ENCODE measurements at places on chromosomes 3 and 15.

DNA sequence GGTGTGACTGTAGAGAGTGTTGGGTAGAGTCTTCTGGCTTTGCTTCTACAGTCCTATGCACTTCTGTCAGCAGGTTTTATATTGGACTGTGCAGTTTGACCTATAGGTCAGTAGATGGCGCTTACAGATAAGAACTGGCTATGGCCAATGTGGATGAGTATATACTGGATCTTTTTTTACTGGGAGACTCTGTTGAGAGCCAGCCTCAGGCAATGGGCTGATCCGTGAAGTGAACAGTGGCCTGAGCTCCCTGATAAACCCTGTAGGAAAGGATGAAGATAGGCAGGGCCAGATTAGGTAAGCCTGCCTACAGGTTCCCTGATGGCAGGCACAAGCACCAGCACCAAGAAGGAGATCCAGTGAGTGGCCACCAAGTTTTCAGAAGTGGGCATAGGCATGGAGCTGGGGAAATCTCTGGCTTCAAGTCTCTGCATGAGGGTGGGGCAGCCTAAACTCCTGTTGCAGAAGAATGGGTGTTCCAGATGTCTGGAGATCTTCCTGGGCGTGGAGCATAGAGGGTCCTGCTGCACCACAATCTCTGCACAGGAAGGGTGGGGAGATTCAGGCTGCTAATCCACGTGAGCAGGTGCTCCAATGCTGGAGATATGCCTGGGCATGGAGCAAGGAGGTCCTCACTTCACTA lies 326.0 kb upstream of the SGO1 start:
- peak; percentile 44 for DNase-seq

GRCh38 chr15:42804739-42805138 lies 67.8 kb upstream of the CDAN1 start:
- no peak for DNase-seq

- no peak for DNase-seq
These were observed 19.0 kb downstream of the CGNL1 start for GRCh38 chr15:57395292-57395691.

DNA sequence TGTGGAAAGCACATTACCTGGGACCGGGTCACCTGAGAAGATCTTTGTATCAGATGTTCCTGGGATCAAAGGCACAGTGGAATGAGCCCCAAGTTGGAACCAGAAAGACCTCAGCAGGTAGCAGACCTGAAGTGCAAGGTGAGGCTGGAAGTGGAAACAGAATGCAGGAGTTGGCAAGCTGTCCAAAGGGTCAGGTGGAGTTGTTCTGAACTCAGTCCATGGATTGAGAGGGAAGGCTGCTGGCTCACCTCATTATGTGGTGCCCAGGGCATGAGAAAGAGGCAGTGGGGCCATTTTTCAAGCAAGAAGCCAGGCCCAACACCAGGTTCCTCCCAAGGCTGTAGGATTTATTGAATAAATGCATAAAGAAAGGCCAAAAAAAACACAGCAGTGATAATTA lies 49.3 kb downstream of the TMEM266 start:
- DNase-seq: no peak

DNA sequence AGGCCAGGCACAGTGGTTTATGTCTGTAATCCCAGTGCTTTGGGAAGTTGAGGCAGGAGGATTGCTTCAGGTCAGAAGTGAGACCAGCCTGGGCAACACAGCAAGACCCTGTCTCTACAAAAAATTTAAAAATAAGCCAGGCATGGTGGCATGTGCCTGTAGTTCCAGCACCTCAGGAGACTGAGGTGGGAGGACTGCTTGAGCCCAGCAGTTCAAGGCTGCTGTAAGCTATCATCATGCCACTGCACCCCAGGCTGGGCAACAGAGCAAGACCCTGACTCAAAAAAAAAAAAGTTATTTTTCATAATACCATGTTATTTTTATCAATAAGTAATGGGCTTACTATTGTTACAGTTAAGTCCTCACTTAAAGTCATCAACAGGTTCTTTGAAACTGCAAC lies 59.7 kb downstream of the SETD2 start:
- DNase-seq: no peak

DNA sequence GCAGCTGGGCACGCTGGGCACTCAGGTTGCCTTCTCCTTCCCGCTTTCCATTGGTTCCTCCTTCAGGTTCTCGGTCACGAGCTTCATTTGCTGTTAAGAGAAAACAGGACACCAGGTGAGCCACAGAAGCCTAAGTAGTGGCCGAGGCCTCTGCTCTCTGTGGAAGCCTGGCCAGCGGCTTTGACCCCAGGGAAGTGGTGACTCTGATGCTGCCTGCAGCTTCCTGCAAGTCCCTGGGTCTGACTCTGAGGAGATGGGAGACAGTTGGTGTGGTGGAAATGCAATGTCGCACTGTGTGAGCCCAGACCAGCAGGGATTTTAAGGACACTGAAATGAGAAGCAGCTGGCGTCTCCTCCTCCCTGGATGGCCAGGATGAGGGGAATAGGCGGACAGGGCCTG lies 80.5 kb downstream of the SNRK start:
- no peak for DNase-seq

DNA sequence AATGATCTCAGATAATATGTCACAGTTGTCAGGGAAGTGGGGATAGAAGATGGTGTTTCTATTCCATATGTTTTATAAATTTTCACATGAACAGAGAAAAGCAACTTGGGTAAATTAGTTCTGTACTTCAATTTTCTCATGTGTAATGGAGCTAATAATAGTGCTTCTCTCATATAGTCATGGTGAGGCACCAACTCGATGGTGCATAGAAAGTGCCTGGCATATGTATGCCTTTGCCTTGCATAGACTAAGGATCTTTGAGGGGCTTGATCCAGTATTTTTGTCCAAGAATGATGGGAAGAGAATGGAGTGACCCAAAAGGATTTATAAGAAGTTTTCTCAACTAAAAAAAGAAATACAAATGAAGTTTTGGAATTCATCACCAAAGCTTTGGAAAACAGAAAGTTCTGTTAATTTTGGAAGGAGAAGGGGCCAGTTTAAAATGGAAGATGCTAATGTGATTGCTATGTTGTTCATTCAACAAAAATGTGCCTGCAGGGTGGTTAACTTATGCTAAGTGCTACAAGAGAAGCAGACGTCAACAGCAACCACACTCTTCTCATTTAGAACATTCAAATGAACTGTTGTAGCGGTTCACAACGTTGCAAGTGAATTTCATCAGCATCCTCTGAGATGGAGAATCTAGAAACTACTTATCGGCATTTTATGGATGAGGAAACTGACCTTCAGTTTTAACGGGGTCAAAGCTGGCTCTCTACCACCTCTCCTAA lies 86.1 kb downstream of the RTP4 start:
- no peak for DNase-seq

DNA sequence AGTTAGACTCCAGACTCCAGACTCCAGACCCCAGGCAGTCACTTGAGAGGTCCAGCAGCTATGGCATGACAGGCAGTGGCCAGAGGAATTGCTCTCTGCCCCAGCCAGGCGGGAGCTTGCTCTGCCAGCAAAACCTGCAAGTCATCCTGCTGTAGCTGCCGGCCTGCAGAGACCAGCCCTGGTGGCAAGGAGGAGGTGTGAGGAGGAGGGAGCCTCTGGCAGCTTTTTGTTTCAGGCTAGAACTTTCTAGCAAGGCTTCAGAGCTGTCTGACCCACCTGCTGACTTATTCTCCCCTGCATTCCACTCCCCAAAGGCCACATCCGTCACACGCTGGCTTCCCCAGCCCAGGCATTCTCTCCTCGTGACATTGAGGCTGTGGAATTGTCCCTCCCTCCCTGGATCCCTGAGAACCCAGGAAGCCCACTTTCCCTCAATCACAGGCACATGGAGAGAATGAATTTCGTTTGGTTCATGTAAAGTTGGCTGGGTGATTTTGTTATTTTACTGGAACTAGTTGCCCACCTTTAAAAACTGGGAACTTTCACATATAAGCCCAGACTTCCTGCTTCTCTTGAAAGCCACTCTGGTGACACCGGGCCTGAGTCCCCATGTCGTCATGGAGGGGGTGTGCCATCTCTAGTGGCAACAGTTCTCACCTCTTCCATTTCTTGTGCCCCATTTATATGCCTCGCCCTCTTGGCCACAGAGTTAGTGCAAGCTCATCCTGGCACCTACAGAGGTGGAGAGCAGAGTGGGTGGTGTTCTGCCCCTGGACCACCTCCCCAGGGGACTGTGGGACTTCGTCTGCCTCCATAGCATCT lies 82.7 kb downstream of the ABHD5 start:
- no peak for DNase-seq

- DNase-seq: no peak
These were observed 34.0 kb upstream of the TBL1XR1 start for GRCh38 chr3:177231242-177231641.

GRCh38 chr3:123781571-123782275 lies 102.4 kb downstream of the MYLK start:
- DNase-seq: no peak

DNA sequence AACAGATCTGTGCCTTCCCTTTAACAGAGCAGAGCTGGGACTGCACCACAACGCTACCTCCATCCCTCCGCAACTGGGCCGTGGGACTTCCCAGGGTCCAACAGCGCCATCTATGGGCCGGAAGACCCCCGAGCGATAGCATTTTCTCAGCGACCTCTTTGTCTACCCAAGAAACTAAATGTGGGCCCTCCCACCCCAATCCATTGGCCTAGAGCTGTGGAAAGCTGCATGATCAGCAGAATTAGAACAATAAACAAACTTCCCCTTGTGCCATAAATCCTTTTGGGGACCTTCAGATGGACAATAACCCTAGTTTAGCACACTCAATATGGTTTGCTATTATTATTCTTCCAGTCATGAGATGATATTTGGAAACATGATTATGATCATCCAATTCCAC lies 74.8 kb upstream of the NTRK3 start:
- DNase-seq: no peak

DNA sequence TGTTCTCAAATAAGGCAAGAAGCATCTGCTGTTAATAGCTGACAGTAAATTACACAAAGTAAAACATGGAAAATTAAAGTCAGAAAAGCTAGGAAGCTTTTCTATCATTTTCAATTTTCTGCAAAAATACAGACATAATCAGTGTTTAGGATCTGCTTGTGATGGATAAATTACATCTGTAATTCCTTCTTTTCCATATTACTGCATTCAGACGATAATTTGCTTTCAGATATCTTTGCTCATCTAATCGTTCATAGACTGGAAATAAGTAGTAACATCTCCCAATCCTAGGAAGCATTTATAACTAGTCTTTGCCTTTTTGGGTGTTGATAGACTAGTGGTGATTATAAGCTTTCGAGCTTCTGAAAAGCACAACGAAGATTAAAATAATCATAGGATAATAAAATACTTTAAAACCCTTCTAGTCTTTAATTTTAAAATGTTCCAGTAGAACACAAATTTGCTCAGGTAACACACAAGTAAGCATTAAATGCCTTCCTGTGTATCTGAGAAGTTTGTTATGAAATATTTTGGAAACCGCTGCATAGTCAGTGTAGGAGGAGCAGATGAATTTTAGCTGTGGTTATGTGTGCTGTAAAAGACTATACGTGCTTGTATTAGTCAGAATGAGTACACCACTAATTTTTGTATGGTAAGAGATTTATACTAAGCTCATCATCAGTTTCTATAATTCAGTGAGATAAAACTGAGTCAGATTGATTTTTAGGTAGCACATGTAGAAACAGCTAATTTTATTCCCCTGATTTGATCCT lies 41.0 kb downstream of the MBNL1 start:
- DNase-seq: no peak

DNA sequence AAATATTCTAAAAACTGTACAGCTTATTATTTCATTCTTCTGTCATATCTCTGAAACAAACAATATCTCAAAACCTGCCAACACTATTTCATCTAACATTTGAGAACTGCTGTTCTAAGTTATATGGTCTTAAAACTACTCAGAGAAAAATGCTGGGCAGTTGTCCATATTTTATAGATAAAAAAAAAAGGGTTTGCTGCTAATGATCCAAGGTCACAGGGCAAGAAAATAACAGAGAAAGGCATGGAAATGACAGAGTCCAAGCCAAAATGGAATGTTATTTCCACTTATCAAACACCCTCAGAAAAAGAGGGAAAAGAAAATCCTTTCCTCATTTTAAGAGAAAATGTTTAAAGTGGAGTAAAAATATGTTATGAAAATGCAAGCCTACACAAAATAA lies 313.1 kb downstream of the CADM2 start:
- no peak for DNase-seq

DNA sequence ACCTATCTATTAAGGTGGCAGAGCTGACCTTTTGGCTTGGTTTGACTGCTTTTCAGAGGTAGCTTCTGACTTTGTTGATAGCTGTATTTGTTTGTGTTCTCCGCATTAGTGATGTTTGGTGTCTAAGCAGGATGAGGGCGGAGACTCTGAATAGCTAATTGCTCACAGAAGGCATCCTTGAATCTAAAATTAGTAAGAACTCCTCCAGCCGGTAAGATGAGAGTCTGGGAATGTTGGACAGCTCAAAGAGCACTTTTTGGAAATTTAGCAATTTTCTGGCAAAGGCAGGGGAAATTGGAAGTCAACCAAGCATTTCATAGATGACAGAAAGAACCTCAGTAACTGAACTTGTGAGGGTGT lies 174.1 kb downstream of the KLHL25 start:
- peak; percentile 91 for DNase-seq

- DNase-seq: no peak
These were observed 70.1 kb downstream of the HMCES start for GRCh38 chr3:129348734-129349133.

- no peak for DNase-seq
These were observed 47.5 kb upstream of the TLE3 start for GRCh38 chr15:70145261-70145660.

DNA sequence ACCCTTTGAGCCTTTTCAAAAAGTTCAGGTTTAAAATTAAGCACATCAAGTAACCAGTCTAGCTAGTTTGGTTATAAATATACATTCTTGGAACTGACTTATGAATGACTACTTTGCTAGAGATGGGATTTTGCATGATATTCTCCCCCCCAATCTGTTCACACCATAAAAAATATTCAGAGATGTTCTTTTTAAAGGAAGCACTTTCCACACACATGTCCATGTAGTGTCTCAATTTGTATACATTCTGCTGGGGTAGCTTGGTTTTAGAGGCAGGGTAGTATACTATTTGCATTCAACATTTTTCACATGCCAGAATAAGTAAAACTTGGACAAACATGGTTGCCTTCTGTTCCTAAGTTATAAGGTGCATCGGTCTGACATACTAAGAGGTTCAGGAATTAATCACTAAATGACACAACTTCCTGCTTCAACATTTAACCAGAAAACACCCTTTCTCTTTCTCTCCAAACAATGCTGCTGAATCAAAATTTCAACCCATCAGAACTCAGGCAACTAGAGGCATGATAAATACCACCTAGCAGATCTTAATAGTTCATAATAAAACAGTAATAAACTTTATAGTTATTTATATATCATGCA lies 57.0 kb downstream of the SUMF1 start:
- no peak for DNase-seq

DNA sequence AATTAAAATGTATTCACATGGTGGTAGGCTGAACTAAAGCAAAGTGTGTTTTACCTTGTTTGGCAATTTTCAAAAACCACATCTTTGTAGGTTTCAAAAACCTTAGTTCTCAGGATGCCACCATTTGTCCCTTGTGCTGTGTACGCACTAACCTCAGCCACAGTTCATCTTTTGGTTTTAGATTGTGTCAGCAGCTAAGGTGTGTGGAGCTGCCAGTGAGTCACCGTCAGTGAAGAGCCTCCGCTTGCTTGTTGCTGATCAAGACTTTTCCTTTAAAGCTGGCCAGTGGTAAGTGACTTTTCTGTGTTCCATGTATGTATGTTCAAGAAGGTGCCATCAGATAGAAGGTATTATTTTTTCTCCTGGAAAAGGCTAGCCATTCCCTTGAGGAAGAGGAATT lies 21.1 kb downstream of the OXNAD1 start:
- no peak for DNase-seq

Data from AG09319 (cell line).